ENCODE measurements at places on chromosomes 5 and 9.

GRCh38 chr5:75510417-75510835, 1.0 kb downstream of the CERT1 start:
- no peak for DNase-seq

DNA sequence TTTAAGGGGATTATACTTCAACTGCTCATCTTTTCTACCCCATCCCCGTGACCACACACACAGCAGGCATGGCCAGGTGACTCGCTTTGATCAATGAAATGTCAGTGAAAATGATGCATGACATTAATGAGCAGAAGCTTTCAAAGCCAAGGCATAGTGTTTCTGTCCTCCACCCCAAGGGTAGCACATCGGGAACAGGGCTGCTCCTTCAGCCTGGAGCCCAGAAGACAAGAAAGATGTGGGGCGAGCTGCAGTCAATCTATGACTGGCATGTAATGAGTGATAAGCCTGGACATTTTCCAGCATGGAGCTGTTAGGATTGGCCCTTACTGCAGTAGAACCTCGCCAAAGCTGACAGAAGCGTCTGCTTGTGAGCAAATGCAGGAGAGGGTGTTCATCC, 122.6 kb upstream of the IRX2 start:
- no peak for DNase-seq

- DNase-seq = no peak
Observed at GRCh38 chr9:6506571-6506970, 93.6 kb downstream of the UHRF2 start.

DNA sequence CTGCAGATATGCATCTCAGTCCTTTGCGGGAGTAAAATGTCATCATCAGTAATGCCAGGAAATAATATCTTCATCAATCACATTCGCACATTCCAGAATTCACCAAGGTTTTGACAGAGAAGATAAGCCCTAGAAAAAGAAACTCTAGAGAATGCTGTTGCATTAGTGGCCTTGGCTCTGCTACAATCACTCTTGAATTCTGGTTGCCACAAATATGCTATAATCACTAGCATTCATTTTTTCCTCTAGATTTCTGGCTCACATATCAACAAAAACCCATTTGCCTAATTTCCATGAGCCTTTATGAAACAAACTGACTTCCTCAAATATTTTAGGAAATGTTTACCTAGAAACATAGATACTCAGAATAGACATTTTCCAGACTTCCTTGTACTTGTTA, 653.4 kb downstream of the ANXA1 start:
- DNase-seq = no peak

DNA sequence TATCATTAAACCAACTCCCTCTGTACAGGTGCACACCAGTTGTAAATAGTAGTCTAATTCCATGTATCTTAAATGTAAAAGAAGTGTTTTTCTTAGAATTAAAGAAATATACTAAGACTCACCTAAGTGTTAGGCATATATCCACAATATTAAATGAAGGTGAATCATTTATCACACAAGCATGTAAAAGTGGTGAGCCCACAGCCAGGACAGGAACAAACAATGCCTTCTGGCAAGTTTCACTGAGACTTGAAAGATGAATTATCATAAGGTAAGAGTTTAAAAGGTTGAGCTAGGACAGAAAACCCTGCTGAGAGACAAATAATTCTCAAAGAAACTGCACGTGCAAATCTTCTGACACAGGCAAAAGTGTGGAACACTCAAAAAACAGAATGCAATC, 832.5 kb downstream of the TAF11L14 start:
- no peak for DNase-seq

- no peak for DNase-seq
Observed at GRCh38 chr9:118223111-118223510, 518.9 kb downstream of the TLR4 start.

DNA sequence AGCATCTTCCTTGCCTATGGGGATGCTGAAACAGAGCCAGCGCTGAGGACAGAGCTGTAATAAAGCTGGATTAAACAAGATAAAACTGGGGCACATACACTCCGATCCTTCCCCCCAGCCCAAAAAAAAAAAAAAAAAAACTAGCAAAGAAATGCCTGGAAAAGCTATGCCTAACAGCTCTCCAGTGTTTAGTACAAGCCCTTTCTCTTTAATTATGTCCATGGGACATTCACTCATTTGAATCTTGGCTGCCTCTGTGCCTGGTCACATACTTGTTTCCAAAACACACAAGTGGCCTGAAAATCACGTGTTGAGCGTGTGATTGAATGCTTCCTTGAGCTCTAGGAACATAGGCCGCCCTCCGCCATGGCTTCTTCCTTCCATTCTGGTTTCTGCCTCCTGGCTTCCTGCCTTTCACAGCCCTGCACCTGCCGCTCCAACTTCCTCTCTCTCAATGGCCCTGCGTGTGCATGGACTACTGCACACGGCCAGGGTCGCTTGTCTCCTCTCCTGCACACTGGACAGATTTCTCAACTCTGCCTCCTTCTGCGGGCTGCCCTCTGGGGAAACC, 111.0 kb upstream of the RETREG1 start:
- no peak for DNase-seq

DNA sequence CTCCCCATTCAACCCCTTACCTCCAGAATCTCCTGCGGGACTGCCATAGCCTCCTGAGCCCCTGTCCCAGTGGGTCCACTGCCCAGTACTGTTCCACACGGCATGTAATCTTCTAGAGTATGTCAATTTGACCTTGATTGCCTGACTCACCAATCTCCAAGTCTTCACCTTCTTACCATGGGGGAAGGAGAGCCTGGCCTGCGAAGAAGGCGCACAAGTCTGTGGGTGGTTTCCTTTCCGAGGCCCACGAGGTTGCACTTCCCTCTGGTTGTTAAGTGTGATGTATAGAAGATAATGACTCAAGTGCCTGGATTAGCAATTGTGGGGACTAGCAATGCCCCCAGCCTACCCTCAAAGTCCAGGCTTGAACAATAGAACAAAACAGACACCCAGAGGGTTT, 8.1 kb upstream of the TENT4A start:
- DNase-seq = no peak

GRCh38 chr9:81423589-81424326, 265.6 kb downstream of the TLE1 start:
- no peak for DNase-seq

- no peak for DNase-seq
Observed at GRCh38 chr5:151105561-151105960, 24.7 kb upstream of the TNIP1 start.

DNA sequence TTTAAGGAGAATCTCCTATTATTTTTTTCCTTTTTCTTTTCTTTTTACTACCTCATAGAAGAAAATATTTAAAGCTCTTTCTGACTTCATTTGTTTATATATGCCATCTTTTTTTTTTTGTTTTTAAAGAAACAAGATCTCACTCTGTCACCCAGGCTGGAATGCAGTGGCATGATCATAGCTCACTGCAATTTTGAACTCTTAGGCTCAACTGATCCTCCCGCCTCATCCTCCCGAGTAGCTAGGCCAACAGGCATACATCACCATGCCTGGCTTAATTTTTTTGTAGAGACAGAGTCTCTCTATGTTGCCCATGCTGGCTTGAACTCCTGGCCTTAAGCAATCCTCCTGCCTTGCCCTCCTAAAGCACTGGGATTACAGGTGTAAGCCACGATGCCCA, 59.5 kb downstream of the LNPEP start:
- DNase-seq = no peak

DNA sequence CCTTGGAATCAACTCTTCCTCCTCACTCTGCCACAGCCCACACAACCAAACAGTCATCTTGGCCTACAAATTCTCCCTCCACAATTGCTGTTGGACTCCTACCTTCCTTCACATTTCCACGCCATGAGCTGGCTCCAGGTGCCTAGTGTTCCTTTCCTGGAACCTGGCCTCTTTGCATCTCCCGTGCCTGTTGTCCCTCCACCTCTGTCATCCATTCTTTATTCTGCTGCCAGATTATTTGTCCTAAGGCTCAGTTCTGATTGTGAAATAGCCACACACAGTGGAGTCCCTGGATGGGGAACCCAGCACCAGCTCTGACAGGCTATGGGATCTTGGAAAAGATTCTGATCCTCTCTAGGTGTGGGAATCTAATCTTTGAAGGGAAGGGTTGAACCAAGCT, 109.1 kb upstream of the ANKH start:
- DNase-seq = no peak

DNA sequence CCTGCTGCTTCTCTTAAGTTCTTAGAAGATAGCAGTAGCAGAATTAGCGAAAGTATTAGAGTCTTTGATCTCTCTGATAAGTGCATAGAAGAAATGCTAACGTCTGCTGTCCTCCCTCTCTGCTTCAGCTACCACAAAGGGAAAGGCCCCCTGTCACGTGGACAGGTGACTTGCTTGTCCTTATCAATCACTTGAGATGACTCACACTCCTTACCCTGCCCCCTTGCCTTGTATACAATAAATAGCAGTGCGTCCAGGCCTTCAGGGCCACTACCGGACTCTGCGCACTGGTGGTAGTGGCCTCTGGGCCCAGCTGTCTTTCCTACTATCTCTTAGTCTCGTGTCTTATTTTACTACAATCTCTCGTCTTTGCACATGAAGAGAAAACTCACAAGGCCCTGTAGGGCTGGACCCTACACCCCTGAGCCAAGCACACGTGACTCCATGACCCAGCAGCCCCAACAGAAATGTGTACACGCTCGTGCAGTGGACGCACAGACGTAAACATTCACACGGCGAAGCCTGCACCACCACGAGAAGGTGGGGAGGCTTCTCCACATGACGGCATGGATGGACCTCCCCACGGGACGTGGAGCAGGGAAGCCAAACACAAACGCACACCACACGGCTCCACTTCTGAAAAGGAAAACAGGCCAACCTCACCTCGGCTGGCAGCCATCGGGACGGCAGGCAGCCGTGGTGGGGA, 38.3 kb downstream of the PNPLA7 start:
- no peak for DNase-seq

GRCh38 chr9:135591506-135592330, 30.2 kb downstream of the PAEP start:
- no peak for DNase-seq

GRCh38 chr9:113990570-113990907, 87.6 kb downstream of the AMBP start:
- DNase-seq = no peak

DNA sequence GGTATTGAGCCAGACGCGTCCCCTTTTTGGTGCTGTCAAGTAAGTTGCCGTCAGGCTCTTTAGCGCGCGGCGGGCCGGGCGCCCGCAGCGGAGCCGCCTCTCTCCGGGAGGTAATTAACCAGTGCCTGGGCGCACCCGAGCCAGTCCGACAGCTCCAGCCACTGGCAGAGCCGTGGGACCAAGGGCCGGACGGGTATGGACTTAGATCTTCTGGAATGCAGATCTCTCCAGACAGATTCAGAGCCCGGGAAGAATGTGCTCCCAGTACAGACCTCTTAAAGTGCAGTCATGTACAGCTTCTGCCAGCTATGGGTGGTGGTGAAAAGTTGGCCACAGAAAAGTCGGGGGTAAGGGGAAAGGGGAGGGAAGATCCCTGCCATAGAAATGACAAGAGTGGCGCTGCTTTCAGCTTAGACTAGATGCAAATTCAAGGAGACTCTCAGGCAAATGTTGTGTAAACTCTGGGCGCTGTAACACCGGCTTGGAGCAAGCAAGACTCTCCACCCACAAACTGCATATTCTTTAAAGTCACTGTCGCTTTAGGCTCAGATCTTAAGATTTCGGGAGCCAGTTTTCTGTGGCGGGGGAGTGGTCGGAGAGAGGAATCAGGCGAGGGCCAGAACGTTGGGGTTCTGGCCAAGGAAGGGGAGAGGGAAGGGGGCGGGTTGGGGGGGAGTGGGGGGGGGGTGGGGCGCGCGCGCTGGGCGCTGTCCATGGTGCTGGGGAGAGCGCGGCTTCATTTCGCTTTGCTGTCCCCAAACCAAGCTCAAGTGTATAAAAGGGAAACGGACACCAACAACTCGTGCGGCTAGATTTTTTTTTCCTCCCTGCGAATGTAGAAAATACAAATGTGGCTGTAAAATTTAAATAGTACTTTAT, 29.2 kb downstream of the NR2F1 start:
- DNase-seq = no peak

GRCh38 chr9:114198249-114199040, 43.1 kb downstream of the COL27A1 start:
- DNase-seq = no peak

- DNase-seq = no peak
Observed at GRCh38 chr5:169121630-169122420, 179.1 kb downstream of the SLIT3 start.

- DNase-seq = no peak
Observed at GRCh38 chr9:83655433-83655832, 32.5 kb downstream of the IDNK start.

- no peak for DNase-seq
Observed at GRCh38 chr5:100424017-100424416, 111.2 kb upstream of the FAM174A start.

DNA sequence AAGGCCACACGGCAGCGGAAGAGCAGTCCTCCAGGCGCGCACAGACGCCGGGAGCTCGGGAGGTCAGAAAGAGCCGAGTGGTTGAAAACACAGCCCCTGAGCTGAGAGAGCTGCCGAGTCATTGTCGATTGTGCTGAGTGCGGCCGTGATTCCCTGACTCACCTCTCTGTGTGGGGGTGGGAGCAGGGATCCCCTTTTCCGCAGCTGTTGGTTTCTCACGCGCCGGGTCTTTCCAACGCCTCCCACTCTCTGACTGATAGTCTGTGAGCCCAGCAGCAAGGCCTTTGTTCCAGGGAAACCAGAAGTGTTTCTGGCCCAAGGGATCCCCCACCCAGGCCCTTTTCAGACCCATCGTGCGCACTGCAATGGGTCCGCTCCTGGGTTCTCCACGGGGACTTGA, 97.3 kb downstream of the MRPL36 start:
- no peak for DNase-seq

DNA sequence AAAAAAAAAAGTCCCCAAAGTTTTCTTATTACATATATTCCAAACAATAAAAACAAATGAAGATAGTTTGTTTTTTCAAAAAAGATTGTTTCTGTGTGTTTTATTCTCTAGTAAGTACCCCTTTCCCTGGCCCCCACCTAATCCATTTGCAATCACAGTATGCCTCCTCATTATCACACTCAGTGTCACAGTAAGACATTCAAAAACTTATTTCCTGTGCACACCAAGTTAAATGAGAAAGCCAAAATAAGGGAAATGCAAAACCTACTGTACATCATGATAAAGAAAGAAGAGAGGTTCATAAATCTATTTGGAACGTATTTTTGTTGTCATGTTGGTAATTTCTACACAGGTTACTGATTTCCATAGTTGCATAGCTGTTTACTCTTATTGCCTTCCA, 62.3 kb downstream of the ST8SIA4 start:
- DNase-seq = no peak

- DNase-seq = peak; percentile 43
Observed at GRCh38 chr9:137435980-137436760, 5.0 kb downstream of the ENTPD8 start.
